ENCODE measurements at places on chromosomes 6 and 20.

GRCh38 chr6:12538881-12539357 lies 177.6 kb upstream of the PHACTR1 start:
- no peak for DNase-seq

GRCh38 chr6:156191895-156192294 lies 585.3 kb upstream of the ARID1B start:
- DNase-seq, result no peak

- no peak for DNase-seq
These were observed 113.6 kb downstream of the TRERF1 start for GRCh38 chr6:42337985-42338743.

DNA sequence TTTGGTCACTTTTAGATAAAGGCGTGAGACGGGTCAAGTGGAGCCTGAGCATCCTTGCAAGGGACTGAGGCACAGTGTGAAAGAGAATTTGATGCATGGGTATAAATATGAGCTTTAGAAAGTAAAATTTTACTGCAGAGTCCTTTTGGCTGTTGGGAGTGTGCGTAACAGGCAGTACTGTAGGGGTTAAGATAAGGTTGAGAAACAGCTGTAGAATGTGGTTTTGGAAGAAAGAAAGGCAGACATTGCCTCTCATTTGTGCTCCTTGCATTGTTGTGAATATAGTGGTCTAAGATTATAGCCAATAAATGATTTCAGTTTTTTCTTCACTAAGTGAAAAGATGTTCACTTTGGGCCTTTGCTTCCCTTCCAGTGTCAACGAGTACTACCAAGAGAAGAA lies 73.0 kb downstream of the RREB1 start:
- no peak for DNase-seq

GRCh38 chr6:129490521-129491255 lies 219.3 kb downstream of the ARHGAP18 start:
- peak; percentile 45 for DNase-seq

GRCh38 chr6:23003671-23004467 lies 434.5 kb downstream of the HDGFL1 start:
- DNase-seq, result no peak

- DNase-seq, result no peak
These were observed 209.1 kb downstream of the ERMARD start for GRCh38 chr6:169960521-169960885.

- no peak for DNase-seq
These were observed 16.6 kb downstream of the CHMP4B start for GRCh38 chr20:33827634-33828325.

DNA sequence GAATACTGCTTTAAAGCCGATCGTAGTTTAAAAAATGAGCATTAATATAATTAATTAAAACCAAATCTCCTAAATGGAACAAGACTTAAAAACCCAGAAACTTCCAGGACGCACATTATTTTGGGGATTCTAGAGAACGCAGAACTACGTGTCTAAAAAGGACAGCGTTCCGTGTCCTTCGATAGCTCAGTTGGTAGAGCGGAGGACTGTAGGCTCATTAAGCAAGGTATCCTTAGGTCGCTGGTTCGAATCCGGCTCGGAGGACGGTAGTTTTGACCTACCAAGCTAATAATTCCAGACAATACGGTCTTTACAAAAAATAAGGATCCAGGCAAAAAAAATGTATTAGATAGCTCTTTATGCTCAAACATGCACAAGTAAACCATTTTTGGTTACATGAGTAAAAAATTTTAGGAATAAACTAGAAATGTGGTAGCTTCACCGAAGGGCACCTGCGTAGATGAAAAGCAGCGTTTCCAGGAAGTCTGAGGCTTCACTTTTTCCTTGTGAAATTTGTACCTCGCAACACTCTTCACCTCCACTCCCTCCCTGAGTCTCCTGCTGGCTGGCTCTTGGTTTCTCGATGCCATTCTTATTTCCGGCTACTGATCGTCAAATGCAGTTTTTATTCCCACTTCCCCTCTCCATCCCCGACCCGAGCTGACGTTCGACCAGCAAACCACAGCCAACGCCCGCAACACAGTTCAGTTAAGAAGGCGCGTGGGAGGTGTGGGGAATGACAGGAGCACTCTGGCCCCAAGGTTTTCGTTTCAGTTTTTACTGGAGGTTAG lies 19.6 kb upstream of the ABT1 start:
- DNase-seq, result peak; percentile 45

- no peak for DNase-seq
These were observed 24.4 kb upstream of the SLC22A7 start for GRCh38 chr6:43273707-43274106.

GRCh38 chr20:54197621-54198604 lies 10.0 kb upstream of the PFDN4 start:
- no peak for DNase-seq

- no peak for DNase-seq
These were observed 43.3 kb downstream of the SLC13A3 start for GRCh38 chr20:46607849-46608497.

- DNase-seq, result no peak
These were observed 323.0 kb downstream of the UTRN start for GRCh38 chr6:144607998-144608735.

- no peak for DNase-seq
These were observed 12.1 kb upstream of the IP6K3 start for GRCh38 chr6:33758815-33759216.

DNA sequence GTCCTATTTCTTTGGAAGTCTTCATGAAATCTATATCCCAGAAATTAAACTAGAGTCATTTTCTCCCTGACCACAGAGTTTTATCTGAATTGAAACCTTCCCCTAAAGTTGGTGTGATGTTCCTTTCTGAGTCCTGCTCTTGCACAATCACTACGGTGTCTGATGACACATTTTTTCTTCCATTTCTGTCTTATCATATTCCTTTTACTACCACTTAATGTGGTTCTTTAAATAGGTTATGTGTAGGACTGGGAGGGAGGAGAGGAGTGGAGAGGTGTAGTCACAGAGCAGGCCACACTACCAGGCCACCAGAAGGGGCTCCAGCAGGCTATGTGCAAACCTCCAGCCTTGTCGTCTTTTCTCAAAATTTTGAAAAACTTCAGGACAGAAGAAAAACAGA lies 39.7 kb upstream of the ATXN1 start:
- DNase-seq, result no peak

DNA sequence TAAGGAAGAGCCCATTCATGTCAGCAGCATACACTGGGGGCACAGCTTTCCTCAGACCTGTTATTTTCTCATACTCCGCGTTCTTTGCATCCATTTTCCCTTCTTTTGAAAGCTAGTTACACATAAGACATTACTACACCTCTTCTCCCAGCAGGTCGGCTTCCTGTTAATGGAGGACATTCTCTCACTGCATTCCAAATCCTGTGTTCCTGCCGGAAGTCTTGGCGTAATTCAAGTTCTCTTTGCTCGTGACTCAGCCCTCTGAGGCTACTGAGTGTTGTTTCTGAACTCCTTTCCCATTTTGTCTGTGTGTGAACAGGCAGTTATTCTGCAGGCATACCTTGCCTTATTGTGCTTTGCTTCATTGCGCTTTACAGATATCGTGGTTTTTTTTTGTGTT lies 97.5 kb upstream of the ZBTB24 start:
- no peak for DNase-seq

DNA sequence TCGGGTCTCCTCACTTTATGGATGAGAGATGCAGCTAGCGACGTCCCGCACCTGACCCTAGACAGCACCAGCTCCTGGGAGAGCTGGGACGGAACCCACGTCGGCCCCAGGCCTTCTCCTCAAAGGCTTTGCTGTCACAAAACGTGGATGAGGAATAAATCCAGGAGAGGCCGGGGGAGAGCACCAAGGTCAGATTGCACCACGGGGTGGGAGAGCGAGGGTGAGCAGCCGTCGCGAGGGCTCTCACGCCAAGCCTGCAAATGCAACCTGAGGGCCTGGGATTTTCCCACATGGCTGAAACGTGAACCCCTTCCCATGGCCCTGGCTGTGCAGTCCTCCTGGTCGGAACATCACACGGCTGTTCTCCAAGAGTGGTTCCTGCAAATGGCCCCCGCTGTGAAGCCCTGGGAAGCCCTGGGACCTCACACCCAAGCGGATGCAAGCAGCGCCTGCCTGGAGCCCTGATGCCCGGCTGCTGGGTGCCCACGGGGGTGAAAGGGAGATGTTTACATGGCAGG lies 45.3 kb downstream of the DLL1 start:
- no peak for DNase-seq

DNA sequence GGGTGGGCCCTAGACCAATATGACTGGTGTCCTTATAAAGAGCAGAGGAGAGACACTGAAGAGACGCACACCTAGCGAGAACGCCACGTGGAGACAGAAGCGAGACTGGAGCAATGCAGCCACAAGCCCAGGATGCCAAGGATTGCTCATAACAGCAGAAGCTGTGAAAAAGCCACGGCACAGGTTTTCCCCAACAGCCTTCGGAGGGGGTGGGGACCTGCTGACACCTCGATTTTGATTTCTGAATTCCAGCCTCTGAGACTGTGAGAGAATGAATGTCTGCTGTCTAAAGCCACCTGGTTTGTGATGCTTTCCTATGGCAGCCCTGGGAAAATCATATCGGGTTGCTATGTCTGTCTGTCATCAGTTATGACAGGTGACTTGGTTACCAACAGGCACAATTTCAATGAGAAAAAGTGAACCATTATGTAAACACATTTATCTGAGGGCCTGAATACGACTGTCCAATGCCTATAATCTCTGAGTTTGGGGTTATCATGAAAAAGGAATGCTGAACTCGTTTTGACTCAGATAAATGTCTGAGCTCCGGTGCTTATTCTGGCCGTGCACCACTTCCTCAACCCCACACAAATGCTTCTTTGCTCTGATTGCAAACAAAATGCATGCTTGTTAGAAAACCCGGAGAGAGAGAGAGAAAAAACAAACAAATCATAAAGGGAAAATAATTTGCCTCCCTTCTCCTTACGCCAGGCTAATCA lies 769.7 kb downstream of the PTPRT start:
- no peak for DNase-seq

- no peak for DNase-seq
These were observed 31.6 kb upstream of the SNX9 start for GRCh38 chr6:157791450-157791849.

DNA sequence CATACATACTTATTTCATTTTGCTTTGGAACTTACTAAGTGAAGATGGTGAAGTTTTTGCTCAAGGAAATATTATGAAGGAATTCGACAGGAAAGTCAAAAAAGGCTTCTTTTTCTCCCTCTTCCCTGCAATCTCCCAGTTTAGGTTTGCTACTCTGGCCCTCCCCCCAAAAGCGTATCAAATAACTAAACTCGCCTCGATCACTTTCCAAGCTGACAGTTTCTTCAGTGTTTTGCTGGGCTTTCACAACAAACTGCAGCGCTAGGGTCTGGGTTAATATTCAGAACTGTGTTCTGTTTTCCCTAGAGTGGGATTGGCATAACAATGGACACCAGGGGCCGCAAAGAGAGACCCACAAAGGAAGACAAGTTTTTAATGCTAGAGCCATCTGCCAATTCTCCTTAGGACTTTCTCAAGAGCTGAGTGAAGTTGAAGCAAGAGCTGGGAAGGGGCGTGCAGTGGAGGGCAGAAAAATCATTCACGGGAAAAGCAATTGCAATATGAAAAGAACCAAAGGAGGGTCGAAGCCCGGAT lies 57.8 kb downstream of the ATP9A start:
- DNase-seq, result no peak

- no peak for DNase-seq
These were observed 25.9 kb downstream of the NEDD9 start for GRCh38 chr6:11206576-11206975.

DNA sequence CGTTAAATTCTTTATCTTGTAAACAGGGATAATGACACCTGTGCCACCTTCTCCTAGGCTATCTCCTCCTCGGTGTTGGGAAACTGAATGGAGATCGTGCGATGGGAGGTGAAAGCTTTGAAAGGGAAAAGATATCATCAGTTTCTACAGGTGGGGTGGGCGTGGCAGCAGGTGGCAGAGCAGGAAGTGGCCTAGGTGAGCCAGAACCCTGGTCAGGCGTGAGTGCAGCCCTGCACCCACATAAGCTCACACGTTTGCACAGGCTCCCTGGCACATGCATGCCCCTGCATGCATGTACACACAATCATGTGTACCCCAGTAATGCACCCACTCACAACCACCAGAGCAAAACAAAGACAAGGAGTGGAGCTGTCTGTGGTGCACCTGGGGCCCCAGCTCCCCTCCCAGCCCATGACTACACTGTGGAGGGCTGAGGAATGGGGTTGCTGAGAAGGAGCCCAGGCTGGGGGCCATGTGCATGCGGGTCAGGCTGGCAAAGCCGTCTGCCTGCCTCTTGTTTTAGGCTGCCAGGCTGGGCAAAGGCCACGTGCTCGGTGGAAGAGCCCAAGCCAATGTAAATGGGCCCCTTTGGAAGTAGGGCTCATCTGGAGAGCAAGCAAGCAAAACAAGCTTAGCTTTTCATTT lies 61.5 kb downstream of the TFAP2C start:
- no peak for DNase-seq

- no peak for DNase-seq
These were observed 66.4 kb upstream of the BHLHE23 start for GRCh38 chr20:63072991-63073737.

- DNase-seq, result no peak
These were observed 46.2 kb downstream of the MLIP start for GRCh38 chr6:54157405-54157804.

GRCh38 chr20:33279261-33279910 lies 3.6 kb upstream of the BPIFB1 start:
- no peak for DNase-seq

DNA sequence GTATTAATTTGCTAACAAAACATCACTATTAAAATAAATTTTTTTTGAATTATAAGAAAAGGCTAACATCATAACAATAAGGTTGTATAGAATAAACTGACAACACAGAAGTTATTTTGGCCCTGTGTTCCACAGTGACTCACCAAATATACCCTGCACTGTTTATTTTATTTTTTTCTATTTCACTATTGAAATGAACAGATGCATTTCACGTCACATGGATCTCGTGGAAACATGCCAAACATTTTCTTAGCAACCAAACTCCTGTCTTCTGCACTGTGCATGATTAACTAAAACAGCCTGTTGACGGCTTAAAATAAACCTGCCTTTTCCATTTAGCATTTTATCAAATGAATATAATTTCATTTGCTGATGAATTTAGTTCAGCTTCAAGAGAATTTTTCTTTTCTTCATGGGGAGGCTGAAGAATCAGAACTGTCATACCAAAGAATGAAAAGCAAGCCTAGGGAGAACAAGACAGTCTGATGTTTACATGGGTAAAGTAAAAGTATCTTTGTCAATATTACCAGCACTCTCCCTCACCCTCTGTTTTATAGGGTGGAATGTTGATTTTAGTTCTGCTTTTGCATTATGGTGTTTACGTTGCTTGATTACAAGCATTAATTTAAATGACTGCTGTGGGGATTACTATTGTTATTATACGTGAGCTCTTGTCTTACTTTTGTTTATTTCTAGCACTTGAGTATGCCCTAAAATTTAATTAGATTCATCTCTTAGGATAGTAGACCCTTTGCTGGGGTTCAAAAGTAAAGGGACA lies 115.3 kb downstream of the LCA5 start:
- no peak for DNase-seq

Data from CD4-positive, alpha-beta T cell (primary cell).